ENCODE measurements at places on chromosomes 12 and 14. TPM values are rescaled to one million over a fixed set of nuclear protein-coding genes. Genes with fewer than 3 reads are reported as not detected.

RNASE3 gene
- total RNA-seq: not detected

GPRC5D gene
- total RNA-seq: not detected

DNA sequence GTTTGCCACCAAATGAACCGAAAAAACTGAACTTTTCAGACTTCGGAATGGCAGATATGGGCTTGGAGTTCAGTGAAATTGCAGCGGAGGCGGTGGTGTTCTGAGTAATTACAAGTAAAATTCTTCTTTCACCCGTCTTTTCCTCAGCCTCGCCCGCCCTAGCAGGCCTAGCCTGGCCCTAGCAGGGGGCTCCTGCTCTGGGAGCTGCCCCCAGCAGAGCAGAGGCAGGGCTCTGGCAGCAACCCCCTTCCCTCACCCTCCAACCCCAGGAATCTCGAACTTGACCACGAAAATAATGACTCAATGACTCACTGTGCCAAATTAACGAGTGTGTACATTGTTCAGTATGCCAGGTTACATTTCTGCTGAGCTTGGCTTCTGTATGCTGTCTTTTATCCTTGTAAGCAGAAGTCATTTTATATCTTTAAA, 1.1 kb downstream of the PAPLN start:
- peaks cover 29% of the 10 kb centered on the region for H3K4me1 ChIP-seq
- DNase-seq: no peak
- H3K27ac ChIP-seq: no peak overlapping the region

DNA sequence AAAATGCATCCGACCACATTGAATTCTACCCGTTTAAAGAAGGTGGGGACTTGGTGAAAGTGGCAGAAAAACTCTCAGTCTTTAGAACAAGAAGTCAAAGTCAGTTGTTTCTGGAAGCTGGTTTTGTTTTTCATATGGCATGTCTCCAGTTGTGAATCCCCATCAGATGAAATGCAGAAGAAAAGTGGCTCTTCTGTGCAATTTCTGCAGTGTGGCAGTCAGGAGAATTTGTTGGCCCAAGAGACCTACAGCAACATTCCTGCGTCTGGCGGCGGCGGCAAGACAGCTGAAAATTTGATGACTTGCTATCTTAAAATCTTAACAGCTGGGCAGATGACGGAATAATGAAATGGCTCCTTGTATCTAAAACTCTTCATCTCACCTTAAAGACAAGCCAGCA, 201.5 kb downstream of the FOXN3 start:
- no peaks in the 10 kb centered on the region for H3K27me3 ChIP-seq
- H3K36me3 ChIP-seq: no peaks in the 10 kb centered on the region
- no peak overlapping the region for H3K4me3 ChIP-seq
- DNase-seq: no peak
- no peak overlapping the region for H3K27ac ChIP-seq

GRCh38 chr14:53217316-53217994, 64.3 kb upstream of the DDHD1 start:
- H3K27me3 ChIP-seq: no peaks in the 10 kb centered on the region
- peak; percentile 79 for DNase-seq
- no peaks in the 10 kb centered on the region for H3K4me1 ChIP-seq
- H3K27ac ChIP-seq: no peak overlapping the region

ZDHHC22 gene
- total RNA-seq: not detected

TDRD9 gene
- 2.0 TPM for total RNA-seq

RIPK3 gene
- 9.9 TPM for total RNA-seq

CCDC177 gene
- total RNA-seq: not detected

DNA sequence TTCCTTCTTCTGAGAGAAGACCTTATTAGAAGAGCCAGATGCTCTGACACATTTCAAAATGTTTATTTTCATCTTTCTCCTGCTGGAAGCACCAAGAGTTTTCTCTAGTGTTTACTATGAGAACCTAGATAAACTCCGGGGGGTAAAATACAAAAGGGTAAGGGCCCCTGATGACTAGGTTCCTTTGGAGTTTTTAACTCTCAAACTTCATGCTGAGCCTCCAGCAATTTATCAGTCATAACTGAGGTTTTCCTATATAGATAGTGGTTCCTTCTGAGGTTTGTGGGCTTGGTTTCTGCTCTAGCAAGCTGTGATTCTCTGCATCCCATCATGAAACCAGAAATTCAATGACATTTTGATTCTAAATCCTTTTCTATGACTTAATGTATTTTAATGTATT, 210.9 kb downstream of the LRFN5 start:
- H3K4me3 ChIP-seq: no peak overlapping the region
- no peaks in the 10 kb centered on the region for H3K27me3 ChIP-seq

GRCh38 chr14:105051182-105052109, 13.8 kb downstream of the GPR132 start:
- peak; percentile 58 for DNase-seq
- peak overlapping the region; percentile 54 for H3K27ac ChIP-seq
- H3K4me3 ChIP-seq: no peak overlapping the region
- H3K36me3 ChIP-seq: no peaks in the 10 kb centered on the region
- peaks cover 20% of the 10 kb centered on the region for H3K4me1 ChIP-seq

PLEKHG7 gene
- total RNA-seq: 1.6 TPM

EPYC gene
- total RNA-seq: not detected

- DNase-seq: no peak
- H3K27ac ChIP-seq: no peak overlapping the region
- no peak overlapping the region for H3K4me3 ChIP-seq
- H3K4me1 ChIP-seq: no peaks in the 10 kb centered on the region
These were observed 35.4 kb upstream of the EIF5 start for GRCh38 chr14:103298620-103299019.

- no peaks in the 10 kb centered on the region for H3K27me3 ChIP-seq
- H3K36me3 ChIP-seq: no peaks in the 10 kb centered on the region
- DNase-seq: no peak
- H3K4me1 ChIP-seq: no peaks in the 10 kb centered on the region
These were observed 104.6 kb downstream of the EFCAB11 start for GRCh38 chr14:89849931-89850330.

DNA sequence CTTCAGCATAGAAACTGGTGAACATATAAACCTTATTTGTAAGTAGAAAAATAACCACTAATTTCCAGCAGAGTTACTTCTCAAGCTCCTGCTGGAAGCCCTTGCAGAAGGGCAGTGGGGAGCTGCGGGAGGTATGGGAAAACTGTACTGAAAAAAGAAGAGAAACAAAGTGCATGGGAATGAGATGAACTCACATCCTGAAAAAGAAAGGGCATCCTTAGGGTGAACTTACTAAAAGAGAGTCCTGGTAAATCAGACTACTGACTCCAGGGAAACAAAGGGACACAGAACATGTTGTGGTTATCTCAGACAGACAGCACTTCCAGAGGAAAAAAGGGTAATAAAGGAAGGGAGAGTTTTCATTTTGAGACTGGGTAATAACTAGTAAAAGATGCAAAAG, 515.1 kb downstream of the RPL10L start:
- no peak overlapping the region for H3K4me3 ChIP-seq
- H3K27ac ChIP-seq: no peak overlapping the region
- no peaks in the 10 kb centered on the region for H3K4me1 ChIP-seq
- H3K36me3 ChIP-seq: no peaks in the 10 kb centered on the region

GRCh38 chr12:28552251-28552970, 362.2 kb downstream of the CCDC91 start:
- no peak overlapping the region for H3K4me3 ChIP-seq
- H3K27ac ChIP-seq: no peak overlapping the region
- H3K4me1 ChIP-seq: no peaks in the 10 kb centered on the region
- no peaks in the 10 kb centered on the region for H3K36me3 ChIP-seq

DNA sequence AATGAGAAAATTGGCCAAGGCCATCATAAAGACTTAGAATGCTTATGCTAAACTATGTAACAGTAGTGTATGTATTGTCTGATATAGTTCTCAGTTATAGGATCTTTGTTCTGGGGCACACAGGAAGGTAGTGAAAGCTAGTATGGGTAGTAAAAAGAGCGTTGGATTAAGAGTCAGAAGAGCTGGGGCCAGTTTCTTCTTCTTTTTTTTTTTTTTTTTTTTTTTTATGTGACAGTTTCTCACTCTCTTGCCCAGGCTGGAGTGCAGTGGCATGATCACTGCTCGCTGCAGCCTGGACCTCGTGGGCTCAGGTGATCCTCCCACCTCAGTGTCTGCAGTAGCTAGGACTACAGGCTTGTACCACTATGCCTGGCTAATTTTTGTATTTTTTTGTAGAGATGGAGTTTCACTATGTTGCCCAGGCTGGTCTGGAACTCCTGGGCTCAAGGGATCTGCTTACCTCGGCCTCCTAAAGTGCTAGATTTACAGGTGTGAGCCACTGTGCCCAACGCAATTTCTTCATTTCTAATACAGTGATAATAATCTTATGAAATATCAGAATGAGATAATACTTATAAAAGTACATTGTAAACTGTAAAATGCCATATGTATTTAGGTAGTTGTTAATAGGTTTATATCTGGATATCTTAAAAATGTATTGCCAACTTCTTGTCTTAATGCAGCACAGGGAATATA, 7.4 kb downstream of the MDM2 start:
- no peak overlapping the region for H3K4me3 ChIP-seq
- peaks cover 44% of the 10 kb centered on the region for H3K4me1 ChIP-seq
- no peaks in the 10 kb centered on the region for H3K27me3 ChIP-seq
- DNase-seq: no peak
- no peak overlapping the region for H3K27ac ChIP-seq

GRCh38 chr12:65956056-65956738, 131.9 kb downstream of the HMGA2 start:
- no peak overlapping the region for H3K4me3 ChIP-seq
- H3K36me3 ChIP-seq: no peaks in the 10 kb centered on the region
- no peaks in the 10 kb centered on the region for H3K4me1 ChIP-seq
- no peaks in the 10 kb centered on the region for H3K27me3 ChIP-seq
- DNase-seq: no peak

- H3K27me3 ChIP-seq: no peaks in the 10 kb centered on the region
- no peak overlapping the region for H3K27ac ChIP-seq
- H3K36me3 ChIP-seq: no peaks in the 10 kb centered on the region
- no peak overlapping the region for H3K4me3 ChIP-seq
- DNase-seq: no peak
These were observed 20.1 kb upstream of the KRT80 start for GRCh38 chr12:52211716-52212585.

GDF3 gene
- total RNA-seq: not detected

DNA sequence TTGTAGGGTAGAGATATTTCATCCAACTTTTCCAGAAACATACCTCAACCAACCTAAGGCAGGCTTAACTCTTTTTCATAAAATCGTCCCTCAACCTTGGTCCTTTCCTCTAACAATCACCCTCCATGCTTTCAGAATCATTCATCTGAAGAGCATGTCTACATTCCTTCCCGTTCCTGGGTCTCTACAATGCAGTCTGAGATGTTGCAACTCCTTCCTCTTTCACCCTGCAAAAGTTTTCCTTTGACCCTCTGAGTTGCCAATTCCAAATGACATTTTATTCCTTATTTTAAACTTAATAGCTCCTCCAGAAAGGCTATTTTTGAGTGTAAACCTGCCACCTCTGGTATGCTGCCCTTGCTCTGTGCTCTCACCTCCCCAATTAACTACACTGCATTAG, 16.7 kb downstream of the SLC7A7 start:
- no peak for DNase-seq
- H3K27me3 ChIP-seq: no peaks in the 10 kb centered on the region
- H3K4me1 ChIP-seq: no peaks in the 10 kb centered on the region
- no peak overlapping the region for H3K4me3 ChIP-seq
- H3K27ac ChIP-seq: no peak overlapping the region

DNA sequence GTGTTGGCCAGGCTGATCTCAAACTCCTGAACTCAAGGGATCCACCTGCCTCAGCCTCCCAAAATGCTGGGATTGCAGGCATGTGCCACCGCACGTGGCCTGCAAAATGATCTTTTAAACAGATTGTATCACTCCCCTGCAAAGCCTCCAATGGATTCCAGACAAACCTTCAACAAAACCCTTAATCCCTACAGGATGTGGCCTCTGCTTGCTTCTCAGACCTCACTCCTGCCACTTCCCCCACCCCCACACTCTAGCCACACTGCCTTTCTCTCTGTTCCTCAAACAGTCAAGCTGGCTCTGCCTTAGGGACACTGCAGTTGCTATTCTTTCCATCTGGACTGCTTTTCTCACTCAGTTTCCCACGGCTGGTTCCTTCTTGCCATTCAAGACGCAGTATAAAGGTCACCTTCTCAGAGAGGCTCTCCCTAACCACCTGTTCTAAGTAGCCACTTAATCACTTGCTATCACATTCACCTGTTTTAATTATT, 47.3 kb upstream of the TMED10 start:
- H3K27ac ChIP-seq: no peak overlapping the region
- DNase-seq: peak; percentile 77
- H3K27me3 ChIP-seq: no peaks in the 10 kb centered on the region
- no peaks in the 10 kb centered on the region for H3K36me3 ChIP-seq
- H3K4me3 ChIP-seq: no peak overlapping the region

KRT71 gene
- total RNA-seq: not detected

DNA sequence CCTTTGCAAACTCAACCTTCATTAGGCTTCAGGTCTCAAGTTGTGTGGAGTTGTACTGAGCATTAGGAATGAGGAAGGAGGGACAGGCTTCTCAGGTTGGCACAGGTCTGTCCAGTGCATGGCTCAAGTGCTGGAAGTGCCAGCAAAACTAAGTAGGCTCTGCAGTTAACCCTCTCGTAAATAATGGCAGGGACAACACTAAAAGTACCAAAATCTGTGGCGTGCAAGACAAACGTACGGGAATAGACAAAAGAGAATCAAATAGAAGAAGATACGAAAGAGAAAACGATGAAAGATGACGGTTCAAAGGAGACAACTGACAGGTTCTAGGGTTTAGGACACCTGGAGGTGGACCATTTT, 612 bp downstream of the TRAPPC6B start:
- H3K4me3 ChIP-seq: peak overlapping the region; percentile 74
- H3K4me1 ChIP-seq: peaks cover 30% of the 10 kb centered on the region
- H3K27ac ChIP-seq: peak overlapping the region; percentile 96
- no peaks in the 10 kb centered on the region for H3K27me3 ChIP-seq

CEBPE gene
- not detected for total RNA-seq

DNA sequence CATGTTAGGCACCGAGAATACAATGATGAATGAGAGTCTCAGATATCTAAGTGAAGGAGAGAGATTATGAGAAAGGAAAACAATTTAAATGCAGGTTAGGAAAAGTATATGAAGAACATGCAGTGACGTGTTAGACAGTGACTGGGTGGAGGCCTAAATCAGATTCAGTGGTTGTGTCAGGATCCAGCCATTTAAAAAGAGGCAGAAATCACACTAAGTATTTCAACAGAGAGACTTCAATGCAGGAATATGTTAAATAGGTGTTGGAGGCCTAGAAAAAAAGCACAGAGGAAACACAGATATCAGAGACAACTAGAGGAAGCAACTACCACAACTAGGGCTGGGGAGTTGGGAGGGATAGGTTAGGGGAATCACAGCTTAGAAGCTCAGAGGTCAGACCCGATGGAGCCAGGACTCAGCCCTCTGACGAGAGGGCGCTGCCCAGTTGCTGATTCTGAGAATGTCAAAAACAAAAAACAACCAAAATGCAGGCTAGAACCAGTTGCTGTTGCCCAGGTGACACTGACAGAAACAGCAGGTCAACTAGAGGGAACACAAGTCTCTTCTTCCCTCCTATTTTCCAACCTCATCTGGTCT, 3.0 kb upstream of the GARIN2 start:
- H3K27me3 ChIP-seq: no peaks in the 10 kb centered on the region
- no peaks in the 10 kb centered on the region for H3K36me3 ChIP-seq
- no peak overlapping the region for H3K27ac ChIP-seq
- no peak for DNase-seq
- no peak overlapping the region for H3K4me3 ChIP-seq

PLA2G1B gene
- total RNA-seq: 6,971 TPM

All from body of pancreas (tissue), 4 donors.